ENCODE measurements at places on chromosomes 4 and X.

GRCh38 chrX:46683048-46683447 is 75.9 kb downstream of the SLC9A7 start:
- DNase-seq = no peak

DNA sequence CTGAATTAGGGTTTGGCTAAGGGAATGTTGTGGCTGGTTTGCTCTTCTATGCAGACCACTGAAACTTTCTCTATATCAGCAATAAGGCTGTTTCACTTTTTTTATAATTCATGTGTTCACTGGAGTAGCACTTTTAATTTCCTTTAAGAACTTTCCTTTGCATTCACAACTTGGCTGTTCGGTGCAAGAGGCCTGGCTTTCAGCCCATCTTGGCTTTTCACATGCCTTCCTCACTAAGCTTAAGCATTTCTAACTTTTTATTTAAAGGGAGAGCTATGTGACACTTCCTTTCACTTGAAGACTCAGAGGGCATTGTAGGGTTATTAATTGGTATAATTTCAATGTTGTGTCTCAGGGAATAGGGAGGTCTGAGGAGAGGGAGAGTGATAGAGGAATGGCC is 142.3 kb downstream of the SHROOM4 start:
- DNase-seq = no peak

- no peak for DNase-seq
Observed at GRCh38 chrX:2145692-2146367, 354.9 kb downstream of the DHRSX start.

DNA sequence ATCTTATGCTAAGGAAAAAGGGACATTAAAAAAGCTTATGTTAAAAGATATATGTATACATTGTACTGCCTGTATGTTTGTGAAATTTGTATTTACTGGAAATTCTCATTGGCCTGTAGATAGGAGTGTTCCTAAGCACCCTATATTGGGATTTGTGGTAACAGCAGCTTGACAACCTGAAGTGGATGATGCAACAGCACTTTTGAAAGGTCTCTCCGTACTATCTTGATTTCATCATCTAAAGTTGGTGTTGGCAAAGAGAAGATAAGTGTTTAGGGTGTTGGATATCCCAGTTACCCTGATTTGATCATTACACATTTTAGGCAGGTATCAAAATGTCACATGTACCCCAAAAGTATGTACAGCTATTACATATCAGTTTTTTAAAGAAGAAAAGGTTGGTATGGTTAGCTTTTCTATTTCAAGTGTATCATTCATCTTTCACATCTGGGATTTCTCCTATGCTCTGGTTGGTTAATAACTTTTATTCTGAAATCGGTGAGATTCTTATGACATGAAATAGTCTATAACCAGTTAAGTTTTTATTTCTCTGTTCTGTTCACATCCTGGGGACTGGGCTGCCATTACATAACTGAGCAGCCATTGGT is 10.3 kb downstream of the HADH start:
- no peak for DNase-seq

GRCh38 chr4:91028228-91028627 is 901.0 kb downstream of the CCSER1 start:
- no peak for DNase-seq

DNA sequence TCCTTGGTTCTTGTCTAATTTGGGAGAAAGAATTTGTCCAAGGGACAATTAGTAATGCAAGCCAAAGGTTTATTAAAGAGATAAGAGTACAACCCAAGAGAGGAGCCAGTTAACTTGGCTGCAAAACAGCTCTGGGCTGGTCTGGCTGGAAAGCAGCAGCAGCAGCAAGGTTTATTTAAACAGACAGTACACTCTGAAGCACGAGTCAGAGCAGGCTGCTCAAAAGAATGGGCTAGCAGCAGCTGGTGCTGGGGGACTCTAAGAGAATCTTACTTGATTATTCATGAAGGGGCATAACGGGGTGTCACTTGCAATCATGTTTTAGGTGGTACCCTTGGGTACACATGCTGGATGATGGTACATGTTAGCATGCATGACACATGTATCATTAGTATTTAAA is 17.1 kb upstream of the CT47C1 start:
- DNase-seq = no peak

- DNase-seq = no peak
Observed at GRCh38 chr4:137651128-137651527, 118.8 kb upstream of the PCDH18 start.

DNA sequence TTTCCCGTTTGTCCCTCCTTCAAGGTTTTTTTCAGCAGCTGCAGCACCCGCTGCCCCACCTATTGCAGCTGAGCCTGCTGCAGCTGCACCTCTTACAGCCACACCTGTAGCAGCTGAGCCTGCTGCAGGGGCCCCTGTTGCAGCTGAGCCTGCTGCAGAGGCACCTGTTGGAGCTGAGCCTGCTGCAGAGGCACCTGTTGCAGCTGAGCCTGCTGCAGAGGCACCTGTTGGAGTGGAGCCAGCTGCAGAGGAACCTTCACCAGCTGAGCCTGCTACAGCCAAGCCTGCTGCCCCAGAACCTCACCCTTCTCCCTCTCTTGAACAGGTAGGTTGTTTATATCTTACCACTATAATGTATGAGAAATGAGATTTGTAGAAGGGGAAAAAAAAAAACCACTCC is 4.5 kb downstream of the PRR27 start:
- no peak for DNase-seq

GRCh38 chrX:119694601-119695534 is 1.9 kb upstream of the SEPTIN6 start:
- no peak for DNase-seq

DNA sequence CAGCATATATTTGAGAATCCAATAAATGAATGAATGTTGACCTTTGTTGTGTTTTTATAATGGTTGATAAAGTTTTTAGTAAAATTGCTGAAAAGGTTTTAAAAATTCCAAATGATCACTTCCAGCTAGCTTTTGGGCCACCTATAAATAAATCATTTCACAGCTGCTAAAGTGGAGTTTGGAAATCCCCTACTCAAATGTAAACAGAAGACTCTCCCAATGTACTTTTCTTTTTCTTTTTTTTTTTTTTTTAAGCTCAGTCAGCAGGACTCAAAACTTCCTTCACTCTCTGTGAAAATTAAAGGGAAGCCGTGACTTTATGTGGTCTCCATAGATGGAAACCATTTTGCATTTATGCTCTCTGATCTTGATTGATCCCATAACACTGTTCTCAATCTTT is 45.2 kb downstream of the CXCL13 start:
- no peak for DNase-seq

- DNase-seq = no peak
Observed at GRCh38 chr4:175731506-175731905, 80.6 kb downstream of the GPM6A start.
